ENCODE measurements at places on chromosomes 5 and 9.

GRCh38 chr9:25917731-25918362 lies 239.6 kb upstream of the TUSC1 start:
- DNase-seq, result no peak

- no peak for DNase-seq
Measured at GRCh38 chr5:177594071-177594470, 2.1 kb downstream of the TMED9 start.

DNA sequence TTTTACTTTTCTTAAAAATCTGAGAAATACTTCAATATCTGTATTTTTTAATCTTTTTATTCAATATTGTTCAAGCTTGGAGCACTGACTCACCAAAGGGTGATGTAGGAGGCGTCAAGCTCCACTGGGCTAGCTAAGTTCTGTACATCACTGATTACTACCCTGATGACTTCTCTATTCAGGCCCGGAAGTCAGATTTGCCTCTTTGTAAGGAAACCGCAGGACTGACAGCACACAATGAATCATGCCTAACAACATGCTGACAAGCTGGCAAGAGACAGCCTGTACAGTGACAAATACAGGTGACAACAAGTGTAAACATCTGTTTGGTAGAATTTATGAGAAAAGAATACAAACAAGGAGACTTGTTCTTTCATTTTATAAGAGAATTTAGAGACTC lies 627.9 kb upstream of the RORB start:
- peak; percentile 92 for DNase-seq

DNA sequence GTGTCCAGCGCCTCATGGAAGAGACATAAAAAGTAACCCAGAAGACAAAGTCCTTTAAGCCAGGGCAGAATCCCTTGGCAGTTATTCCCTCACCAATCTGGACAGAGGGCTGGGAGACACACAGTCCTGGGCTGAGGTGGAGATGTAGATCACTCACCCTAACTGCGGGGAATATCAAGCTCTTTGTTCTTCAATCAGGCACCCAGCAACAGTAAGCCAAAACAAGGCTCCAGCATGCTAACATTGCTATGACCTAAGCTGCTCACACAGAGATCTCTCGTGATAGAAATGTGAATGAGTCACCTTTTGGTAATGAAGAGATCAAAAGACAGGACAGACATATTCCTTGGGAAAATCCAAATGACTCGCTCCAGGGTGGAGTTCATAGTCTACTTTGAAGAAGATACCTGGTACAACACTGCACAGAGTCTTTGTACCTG lies 101.3 kb downstream of the FBN2 start:
- peak; percentile 25 for DNase-seq

DNA sequence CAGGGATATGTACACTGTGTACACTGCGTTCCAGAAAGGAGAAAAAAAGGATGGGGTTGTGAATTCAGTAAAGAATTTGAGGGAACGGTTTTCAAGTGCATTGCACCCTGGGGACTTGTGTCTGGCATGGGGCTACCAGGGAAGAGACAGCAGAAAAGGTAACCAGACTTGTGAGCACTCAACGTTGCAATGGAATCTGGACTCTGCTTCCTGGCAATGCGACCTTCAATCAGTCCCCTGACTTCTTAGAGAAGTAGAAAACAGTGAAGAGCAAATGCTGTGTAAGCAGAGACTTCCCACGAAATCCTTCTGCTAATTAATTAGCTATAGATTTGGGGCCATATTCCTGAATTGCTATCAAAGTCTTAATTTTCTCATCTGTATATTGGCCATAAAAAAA lies 36.3 kb downstream of the MACIR start:
- no peak for DNase-seq

- DNase-seq, result peak; percentile 48
Measured at GRCh38 chr5:36876965-36877666, 547 bp downstream of the NIPBL start.

- DNase-seq, result no peak
Measured at GRCh38 chr5:102893942-102894341, 138.8 kb downstream of the PAM start.

Data from ACHN (cell line).